ENCODE measurements at places on chromosomes 3 and 15.

DNA sequence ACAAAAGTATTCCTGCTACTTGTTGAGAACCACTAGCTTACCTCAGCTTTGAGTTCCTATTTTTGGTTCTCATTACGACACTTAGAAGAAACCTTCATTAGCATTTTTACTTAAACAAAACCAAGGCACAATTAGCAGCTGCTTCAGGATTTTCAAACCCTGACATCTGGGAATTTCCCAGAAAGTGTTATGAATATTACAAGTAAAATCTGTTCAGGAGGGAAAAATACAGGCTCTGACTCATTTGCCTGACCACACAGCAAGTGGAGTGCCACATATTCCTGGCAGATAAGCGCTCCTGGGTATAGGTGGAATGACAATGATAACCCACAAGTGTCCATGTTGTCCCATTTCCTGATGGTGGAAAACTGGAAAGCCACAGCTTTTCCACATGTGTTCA lies 10.3 kb upstream of the RFTN1 start:
- DNase-seq, result no peak

DNA sequence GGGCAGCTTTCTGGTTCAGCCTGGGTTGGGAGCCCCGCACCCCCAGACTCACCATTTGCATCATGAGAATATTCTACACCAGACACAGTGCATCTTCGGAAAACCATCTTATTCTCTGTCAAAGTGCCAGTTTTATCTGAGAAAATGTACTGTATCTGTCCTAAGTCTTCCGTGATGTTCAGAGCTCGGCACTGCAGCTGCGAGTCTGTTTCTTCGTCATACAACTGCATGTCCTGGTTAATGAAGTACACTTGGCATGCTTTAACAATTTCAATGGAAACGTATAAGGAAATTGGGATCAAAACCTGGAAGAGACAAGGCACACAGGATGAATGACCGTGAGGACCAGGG lies 141.5 kb downstream of the ATP10A start:
- DNase-seq, result no peak

DNA sequence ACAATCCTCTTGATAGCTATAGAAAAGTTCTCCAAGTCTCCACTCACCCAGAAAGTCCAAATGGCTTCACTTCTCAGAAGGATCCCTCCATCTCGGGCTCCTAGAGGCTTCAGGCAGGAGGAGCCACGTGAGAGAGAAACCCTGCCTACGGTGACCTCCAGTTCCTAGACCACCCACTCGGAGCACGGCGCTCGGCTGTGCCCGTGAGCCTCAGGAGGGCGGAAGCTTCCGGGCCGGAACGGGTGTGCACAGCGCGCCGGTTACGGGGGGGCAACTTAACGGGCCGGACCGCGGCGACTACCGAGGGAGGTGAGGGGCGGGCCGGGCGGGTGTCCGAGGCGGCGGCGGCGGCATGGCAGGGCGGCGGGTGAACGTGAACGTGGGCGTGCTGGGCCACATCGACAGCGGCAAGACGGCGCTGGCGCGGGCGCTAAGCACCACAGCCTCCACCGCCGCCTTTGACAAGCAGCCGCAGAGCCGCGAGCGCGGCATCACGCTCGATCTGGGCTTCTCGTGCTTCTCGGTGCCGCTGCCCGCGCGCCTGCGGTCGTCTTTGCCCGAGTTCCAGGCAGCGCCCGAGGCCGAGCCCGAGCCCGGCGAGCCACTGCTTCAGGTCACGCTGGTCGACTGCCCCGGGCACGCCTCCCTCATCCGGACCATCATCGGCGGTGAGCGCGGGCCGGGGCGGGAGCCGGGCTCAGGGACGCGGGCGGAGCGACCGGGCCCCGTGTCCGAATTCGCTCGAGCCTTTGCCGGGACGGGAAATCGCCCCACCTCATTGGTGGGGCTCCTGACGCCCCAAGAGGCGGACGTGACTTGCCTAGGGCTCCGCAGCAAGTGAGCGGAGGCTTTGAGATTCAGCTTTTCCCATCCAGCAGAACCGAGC lies at the start of gene EEFSEC:
Gene EEFSEC (plus strand): TSS at position 326 of the 886 bp plus-strand sequence. CDS start 27 bp downstream, at position 353.
- DNase-seq, result peak; percentile 81

DNA sequence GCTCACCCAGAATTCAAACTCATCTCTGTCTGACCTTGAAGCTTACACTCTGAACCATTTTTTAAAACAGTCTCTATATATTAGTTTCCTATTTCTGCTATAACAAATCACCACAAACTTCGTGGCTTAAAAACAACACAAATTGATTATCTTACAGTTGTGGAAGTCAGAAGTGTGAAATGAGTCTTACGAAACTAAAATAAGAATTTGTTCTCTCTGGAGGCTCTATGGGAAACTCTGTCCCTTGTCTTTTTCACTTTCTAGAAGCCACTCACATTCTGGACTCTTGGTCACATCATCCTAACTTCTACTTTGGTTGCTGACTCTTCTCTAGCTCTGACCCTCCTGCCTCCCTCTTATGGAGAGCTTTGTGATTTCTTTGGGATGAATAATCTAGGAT lies 429.3 kb upstream of the THBS1 start:
- DNase-seq, result no peak

GRCh38 chr3:133570937-133571320 lies 2.6 kb upstream of the CDV3 start:
- DNase-seq, result no peak

GRCh38 chr3:16320711-16321110 lies 55.7 kb downstream of the OXNAD1 start:
- no peak for DNase-seq

GRCh38 chr3:60609446-60609845 lies 641.8 kb downstream of the FHIT start:
- DNase-seq, result no peak

DNA sequence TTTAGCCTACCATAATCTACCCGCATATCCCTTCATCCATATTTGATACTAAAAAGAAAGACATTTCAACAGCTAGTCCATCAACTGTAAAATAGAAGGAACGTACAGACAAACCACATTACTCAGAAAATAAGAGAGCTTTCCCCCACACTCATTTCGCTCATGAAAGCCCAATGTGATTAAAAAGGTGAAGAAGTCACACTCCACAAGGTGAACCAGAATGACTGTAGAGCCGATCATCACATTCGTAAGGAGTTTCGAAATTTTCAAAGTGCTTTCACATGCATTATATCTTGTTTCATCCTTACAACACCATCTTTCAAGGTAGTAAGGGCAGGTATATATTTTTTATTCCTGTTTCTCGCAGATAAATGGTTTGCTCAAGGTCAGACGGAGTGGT lies 225.3 kb downstream of the FOXP1 start:
- no peak for DNase-seq

- DNase-seq, result no peak
Measured at GRCh38 chr3:110887176-110887575, 184.4 kb upstream of the NECTIN3 start.

DNA sequence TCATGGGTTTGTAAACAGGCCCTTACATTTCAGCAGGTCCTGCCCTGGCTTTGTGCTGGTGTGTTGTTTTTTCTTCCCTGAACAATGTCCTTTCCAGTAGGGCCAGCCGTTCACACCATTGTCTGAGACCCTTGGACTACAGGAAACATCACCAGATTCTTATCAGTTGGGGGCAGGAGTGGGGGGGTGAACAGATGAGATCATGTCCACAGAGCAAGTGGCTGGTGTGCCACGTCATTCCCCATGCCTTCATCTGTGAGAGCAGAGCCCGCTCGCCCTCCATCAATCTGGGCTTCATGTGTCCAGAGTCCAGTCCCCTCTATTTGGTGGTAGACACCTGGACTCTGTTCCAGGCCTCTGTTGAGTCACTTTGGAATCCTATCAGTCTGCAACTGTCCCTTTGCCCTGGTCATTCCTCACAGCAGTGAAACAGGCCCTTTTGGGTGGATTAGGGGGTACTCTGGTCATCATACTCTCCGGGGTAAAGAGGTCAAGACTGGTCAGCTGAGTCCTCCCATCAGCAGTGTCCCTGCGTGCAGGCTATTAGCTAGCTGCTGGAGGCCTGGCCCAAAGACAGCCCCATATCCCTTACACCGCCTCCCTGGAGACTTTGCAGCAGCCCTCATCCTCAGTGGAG lies 15.0 kb downstream of the SEMA3G start:
- no peak for DNase-seq
